A172 (cell line): ENCODE measurements at places on chromosomes 3 and 15. TPM values are rescaled to one million over a fixed set of nuclear protein-coding genes. Genes with fewer than 3 reads are reported as not detected.

EEFSEC gene
- total RNA-seq = 3.5 and 4.1 TPM in 2 replicates

- DNase-seq = no peak
These were observed 20.8 kb upstream of the ALAS1 start for GRCh38 chr3:52176951-52177700.

DNA sequence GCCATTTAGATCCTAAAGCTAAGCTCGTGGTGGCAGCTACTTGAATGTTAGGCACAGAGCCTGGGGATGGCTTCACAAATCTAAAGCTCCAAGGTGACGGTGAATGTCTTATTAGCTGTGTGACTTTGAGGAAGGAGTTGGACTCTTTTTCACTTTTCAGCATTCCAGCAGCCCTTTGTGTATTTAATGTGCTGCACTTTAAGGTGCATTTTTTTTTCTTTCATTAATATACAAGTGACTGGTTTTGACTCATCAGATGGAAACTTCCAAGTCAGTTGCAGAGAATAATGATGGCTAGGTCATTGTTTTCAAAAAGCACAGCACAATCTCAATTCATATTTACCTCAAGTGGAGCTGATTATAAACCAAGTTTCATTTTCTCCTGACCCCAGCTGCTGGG, 55.8 kb downstream of the TMED3 start:
- DNase-seq = no peak

- no peak for DNase-seq
These were observed 63.4 kb downstream of the PDIA5 start for GRCh38 chr3:123130079-123130750.

ARGFX gene
- total RNA-seq = not detected in 2 replicates

- no peak for DNase-seq
These were observed 38.9 kb upstream of the GNB5 start for GRCh38 chr15:52230073-52230472.

DNA sequence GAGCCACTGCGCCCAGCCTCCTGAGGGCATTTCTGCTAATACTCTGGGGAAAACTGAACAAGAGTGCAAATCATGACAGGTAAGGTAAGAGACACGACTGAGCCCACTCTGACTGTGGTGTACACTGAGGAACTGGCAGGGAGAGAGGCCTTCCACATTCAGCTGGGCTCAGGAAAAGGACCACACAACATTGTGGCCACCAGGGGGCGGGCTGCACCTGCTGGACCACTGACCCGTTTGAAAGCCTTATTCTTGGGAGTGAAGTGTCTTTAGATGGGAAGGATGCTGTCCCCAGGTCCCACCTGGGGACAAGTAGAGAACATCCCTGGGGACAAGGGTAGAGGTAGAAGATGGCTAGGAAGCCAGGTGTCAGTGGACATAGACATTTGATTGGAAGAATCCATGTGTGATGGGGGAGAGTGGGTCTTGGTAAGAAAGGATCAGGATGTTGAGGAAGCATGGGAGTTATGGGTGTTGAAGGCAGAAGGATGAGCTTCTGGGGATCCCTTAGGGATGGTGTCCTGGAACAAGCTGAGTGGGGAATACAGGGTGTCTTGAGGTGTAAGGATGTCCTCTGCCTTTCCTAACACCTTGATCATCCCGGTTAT, 6.2 kb upstream of the CTDSPL start:
- peak; percentile 71 for DNase-seq

DNA sequence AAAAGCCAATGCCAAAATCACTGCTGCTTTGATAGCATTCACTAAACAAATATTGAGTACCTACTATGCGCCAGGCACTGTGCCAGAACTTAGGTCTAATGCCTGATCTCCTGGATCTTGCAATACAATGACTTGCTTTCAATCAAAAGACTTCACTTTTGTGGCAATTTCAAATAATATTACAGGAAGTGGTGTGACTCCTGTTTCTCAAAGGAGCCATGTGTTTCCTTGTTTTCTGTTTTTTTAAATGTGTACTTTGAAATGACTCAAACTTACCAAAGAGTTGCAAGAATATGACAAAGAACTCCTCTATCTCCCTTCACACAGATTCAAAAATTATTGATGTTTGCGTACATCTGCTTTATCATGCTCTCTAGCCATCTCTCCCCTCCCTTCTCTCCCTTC, 18.3 kb downstream of the OSBPL10 start:
- no peak for DNase-seq

- DNase-seq = no peak
These were observed 64.8 kb downstream of the RBMS3 start for GRCh38 chr3:29345516-29346300.

GRCh38 chr3:81864272-81864671, 102.8 kb upstream of the GBE1 start:
- no peak for DNase-seq

POTEB gene
- not detected in 2 replicates for total RNA-seq

- DNase-seq = no peak
These were observed 436.6 kb upstream of the GBE1 start for GRCh38 chr3:82198009-82198408.

CCDC54 gene
- not detected in 2 replicates for total RNA-seq

TMC3 gene
- not detected in 2 replicates for total RNA-seq

KLHL40 gene
- not detected in 2 replicates for total RNA-seq

ABHD10 gene
- total RNA-seq = 71.4 and 91.0 TPM in 2 replicates

GRCh38 chr3:37961622-37962431, 28.8 kb upstream of the VILL start:
- peak; percentile 43 for DNase-seq

GRCh38 chr3:77096966-77097890, 57.3 kb downstream of the ROBO2 start:
- no peak for DNase-seq

MLF1 gene
- total RNA-seq = 28.8 and 29.7 TPM in 2 replicates

- DNase-seq = no peak
These were observed 38.8 kb downstream of the DNAJC13 start for GRCh38 chr3:132456136-132456535.

DNA sequence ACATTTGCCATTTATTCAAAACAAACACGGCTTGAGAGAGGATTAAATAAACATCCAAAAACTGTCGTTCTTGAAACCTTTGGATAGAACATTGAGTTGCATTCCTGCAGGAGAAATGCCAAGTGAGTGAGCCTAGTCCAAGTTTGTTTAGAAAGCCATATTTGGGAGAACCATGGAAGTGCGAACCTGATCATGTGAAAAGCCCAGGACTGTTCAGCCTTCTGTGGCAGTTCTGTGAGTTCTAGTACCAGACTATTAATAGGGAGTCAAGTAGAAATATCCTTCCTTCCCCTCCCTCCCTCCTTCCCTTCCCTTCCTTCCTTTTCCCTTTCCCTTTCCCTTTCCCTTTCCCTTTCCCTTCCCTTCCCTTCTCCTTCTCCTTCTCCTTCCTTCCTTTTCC, 470.4 kb downstream of the LPP start:
- no peak for DNase-seq

ZIC4 gene
- 1.4 and 5.2 TPM in 2 replicates for total RNA-seq

GOLGA6D gene
- total RNA-seq = not detected in 2 replicates

DNA sequence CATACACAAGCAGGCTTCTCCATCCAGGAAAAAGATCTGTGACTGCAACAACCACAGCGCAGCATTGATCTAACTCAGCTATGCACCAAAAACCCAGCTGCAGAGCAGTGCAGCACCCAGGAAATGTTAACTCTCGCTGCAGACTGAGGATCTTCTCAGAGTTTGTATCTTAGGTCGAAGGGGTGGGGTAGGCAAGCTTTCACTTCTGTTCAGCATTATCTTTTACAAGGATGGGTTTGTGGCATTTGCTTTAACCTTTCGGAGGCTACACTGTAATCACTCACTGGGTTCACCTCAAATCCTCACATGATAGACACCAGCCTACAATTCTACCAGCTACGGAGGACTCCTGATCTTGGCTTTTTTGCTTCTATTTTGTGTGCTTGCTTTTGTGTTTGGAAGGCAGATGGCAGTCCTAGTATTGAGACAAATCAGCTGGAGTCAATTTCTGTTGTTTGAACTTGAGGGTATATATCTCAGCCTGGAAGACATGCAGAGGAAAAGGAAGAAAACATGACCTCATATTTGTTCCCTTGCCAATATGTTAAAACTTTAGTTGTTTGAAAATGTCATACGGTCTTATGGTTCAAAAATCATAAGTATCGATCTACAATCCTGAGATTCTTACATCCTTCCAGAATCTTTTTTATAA, 25.2 kb downstream of the LRRK1 start:
- DNase-seq = no peak

DNA sequence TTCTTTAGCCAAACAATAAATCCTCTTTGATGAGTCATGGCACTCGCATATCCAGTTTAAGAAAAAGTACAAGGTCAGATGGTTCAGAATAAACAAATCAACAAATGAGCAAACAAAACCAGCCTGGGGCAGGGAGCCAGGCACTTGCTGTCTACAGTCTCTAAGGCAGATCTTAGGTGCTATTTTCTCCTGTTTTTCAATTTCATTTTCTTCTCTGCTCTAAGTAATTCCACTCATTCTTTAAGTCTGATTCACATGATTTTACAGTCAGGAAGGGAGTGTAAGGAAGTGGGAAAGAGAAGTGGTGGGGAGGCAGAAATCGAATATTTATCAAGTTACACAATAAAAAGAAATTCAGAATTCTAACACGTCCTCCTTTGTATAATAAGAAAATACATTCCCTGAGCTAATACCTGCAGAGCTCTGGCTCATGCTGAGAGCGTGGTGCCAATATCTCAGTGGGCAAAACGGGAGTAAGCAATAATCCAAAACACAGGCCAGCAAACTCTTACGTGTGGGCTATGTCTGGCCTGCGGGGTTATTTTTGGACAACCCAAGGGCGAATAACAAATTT, 298.6 kb downstream of the ADAMTS17 start:
- peak; percentile 87 for DNase-seq

GRCh38 chr3:54026543-54026942, 95.8 kb upstream of the CACNA2D3 start:
- DNase-seq = no peak

PODXL2 gene
- 29.6 and 45.8 TPM in 2 replicates for total RNA-seq

DNA sequence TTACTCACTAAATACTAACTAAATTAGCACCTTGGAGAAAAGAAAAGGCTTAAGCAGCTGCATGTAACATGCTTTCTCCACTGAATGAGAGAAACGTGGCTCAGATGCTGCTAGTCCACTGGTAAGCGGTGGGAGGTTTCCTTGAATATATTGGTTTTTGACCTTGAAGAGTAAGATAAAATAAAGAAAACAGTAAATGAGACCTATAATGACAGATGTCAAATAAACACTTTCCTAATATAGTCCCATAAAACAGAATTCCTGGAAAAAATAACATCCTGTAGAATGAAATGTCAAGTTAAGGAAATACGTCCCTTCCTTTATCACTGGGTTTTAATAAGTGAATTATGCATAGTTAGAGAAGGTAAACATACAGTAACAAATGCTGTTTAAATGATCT, 215.0 kb downstream of the DPH6 start:
- no peak for DNase-seq

U2SURP gene
- 111 and 165 TPM in 2 replicates for total RNA-seq

KBTBD12 gene
- total RNA-seq = not detected in 2 replicates

LARP6 gene
- total RNA-seq = 45.4 and 63.4 TPM in 2 replicates

GRCh38 chr15:28001641-28002040, 97.5 kb downstream of the OCA2 start:
- no peak for DNase-seq

- DNase-seq = no peak
These were observed 131.6 kb upstream of the ABHD17C start for GRCh38 chr15:80563372-80563997.

SLC9C1 gene
- not detected in 2 replicates for total RNA-seq

DNA sequence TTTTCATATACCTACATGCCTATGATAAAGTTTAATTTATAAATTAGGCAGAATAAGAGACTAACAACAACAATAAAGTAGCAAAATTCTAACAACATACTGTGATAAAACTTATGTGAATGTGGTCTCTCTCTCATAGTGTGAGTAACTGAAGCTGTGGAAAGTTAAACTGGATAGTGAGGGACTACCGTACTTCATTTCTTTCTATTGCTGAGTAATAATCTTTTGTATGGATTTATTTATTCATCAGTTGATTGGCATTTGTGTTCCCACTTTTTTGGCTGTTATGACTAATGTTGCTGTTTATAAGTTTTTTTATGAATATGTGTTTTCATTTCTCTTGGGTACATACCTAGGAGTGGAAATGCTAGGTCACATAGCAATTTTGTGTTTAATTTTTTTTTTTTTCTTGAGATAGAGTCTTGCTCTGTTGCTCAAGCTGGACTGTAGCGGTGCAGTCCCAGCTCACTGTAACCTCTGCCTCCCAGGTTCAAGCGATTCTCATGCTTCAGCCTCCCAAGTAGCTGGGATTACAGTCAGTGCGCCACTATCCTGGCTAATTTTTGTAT, 41.0 kb downstream of the RNF111 start:
- no peak for DNase-seq

PRSS50 gene
- not detected in 2 replicates for total RNA-seq

- DNase-seq = no peak
These were observed 19.4 kb downstream of the GXYLT2 start for GRCh38 chr3:72907131-72907711.

GRCh38 chr3:79038057-79038456, 729.7 kb downstream of the ROBO1 start:
- DNase-seq = no peak

DNA sequence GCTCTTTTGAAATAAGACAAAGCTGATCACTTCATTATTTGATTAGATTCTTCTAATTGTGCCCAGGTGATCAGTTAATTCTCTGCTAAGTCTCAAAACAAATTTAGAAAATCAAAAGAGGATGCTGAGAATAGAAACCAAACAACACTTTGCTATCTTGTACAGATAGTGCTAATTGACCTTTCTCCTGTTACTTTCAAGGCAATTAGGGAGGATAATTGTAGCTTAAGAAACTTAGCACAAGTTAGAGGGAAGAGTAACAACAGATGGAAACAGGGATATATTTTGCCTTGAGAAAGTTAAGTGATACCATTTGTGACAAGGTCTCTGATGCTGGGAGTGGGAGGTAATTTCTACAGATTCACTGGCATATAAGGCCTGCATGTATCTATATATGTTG, 344.8 kb upstream of the GRM7 start:
- DNase-seq = no peak

DNA sequence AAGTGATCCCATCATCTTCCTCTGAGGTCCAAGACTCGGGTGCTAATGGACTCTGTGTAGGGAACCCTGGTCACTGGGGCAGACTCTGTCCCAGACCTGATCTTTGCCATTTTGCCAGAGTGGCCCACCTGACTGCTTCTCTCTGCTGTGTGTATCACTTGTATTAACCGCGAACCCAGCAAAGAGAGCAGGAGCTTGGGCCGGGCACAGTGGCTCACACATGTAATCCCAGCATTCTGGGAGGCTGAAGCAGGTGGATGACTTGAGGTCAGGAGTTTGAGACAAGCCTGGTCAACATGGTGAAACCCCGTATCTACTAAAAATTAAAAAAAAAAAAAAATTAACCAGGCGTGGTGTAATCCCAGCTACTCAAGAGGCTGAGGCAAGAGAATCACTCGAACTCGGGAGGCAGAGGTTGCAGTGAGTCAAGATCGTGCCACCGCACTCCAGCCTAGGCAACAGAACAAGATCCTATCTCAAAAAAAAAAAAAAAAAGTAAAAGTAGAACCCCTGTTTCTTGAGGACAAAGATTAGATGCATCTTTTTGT, 32.9 kb upstream of the CYP11A1 start:
- no peak for DNase-seq

ZNF80 gene
- total RNA-seq = not detected in 2 replicates

- DNase-seq = no peak
These were observed 5.8 kb downstream of the TMIE start for GRCh38 chr3:46706771-46707582.

LNP1 gene
- 2.4 and 2.8 TPM in 2 replicates for total RNA-seq

- no peak for DNase-seq
These were observed 43.2 kb downstream of the MAP3K13 start for GRCh38 chr3:185406121-185406620.
